COLO829 (cell line): ENCODE measurements at places on chromosomes 7 and 10.

GRCh38 chr7:114944745-114945625 lies 23.1 kb downstream of the MDFIC start:
- no peak for DNase-seq

GRCh38 chr10:124705817-124706461 lies 38.2 kb downstream of the FAM53B start:
- DNase-seq = no peak

DNA sequence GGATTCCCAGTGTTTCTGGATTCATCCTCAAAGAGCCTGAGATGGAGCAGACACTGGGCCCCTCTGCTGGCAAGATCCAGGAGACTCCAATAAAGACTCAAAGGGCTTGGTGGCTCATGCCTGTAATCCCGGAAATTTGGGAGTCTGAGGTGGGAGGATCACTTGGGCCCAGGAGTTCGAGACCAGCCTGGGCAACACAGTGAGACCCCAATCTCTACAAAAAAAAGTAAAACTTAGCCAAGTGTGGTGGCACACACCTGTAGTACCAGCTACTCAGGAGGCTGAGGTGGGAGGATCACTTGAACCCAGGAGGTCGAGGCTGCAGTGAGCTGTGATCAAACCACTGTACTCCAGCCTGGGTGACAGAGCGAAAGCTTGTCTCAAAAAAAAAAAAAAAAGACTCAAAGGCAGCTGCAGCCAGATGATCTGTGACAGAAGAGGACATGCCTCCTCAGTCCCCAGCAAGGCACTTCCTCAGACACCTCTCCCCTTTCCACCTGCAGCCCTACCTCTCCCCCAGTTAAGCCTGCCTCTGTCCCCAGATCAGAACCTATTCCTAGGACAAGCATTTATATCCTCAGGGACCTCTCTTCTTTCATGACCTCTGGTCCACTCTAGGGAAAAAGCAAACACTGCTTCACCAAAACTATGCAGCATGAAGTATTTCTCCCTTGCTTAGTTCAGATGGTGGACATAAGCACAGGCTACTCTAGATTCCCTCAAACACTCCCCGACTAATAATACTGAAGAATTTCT lies 27.9 kb downstream of the PDLIM1 start:
- DNase-seq = no peak

GRCh38 chr10:78383378-78384048 lies 349.9 kb downstream of the RPS24 start:
- DNase-seq = no peak

DNA sequence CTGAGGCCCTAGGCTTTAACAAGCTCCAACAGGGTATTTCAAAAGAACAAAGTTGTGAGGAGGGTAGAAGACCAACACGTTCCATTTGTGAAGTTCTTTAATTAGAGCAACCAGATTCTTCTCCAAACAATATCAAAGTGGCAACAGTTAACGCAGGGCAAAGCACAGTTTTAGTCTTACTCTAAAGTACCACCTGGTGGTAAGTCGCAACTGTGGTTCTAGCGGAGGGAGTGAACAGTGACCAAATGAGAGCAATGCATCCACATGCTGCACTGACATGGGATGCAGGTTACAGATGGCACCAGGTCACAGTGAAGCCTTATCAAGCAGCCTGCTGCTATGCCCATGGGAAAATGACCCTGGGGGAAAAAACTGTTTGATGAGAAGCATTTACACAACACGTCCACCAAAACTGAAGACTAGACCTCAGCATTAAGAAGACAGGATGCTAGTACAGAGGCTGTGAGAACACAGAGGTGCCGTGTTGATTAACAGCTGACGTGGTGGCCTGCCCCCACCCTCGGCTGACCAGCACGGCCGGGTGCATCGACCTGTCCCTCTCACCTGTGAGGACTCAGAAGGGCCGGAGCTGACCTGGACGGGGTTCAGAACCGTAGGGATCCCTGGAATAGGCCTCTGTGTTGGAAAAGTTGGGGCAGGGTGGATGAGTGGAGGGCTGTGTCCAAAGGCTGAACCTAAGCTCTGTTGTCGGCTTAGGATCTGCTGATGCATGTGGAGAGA lies 211.2 kb downstream of the GLI3 start:
- no peak for DNase-seq

- no peak for DNase-seq
These were observed 200.9 kb downstream of the GRM3 start for GRCh38 chr7:86844608-86845007.

DNA sequence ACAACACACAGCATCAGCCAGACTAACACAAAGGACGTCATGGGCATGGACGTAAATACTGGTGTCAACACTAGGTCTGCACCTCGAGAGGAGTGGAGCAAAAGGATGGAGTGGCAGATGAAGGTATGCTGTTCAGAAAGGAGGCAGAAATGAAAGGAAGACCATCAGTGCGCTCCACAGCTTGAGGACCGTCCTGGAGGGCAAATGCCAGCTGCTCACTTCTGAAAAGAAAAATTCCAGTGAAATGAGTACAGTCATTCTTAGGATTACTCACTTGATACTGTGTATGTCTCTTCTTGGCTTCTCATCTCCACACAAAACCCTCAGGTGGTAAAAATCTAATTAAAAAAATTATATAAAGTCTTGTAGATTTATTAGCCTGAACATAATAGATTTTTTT lies 44.8 kb downstream of the EGFR start:
- DNase-seq = no peak

- DNase-seq = no peak
These were observed 78.1 kb upstream of the TMEM196 start for GRCh38 chr7:19851504-19851903.

GRCh38 chr10:3820255-3820654 lies 35.2 kb upstream of the KLF6 start:
- no peak for DNase-seq

DNA sequence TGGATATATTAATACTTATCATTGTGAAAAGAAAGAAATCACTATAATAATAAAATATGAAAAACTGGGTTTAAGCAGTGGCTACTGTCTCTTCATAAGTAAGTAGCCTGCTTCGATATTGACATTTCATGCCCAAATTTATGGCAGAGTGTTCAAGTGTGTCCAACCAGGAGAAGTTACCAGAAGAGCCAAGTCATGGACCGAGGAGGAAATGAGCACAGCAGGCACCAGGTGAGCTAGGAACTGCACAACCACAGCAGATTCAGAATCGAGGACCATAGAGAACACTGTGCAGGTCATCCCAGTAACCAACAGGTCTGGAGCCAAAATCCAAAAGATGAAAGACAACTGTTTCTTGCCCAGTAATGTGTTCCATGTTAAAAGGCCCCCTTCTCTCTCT lies 79.9 kb upstream of the ABCB5 start:
- no peak for DNase-seq

DNA sequence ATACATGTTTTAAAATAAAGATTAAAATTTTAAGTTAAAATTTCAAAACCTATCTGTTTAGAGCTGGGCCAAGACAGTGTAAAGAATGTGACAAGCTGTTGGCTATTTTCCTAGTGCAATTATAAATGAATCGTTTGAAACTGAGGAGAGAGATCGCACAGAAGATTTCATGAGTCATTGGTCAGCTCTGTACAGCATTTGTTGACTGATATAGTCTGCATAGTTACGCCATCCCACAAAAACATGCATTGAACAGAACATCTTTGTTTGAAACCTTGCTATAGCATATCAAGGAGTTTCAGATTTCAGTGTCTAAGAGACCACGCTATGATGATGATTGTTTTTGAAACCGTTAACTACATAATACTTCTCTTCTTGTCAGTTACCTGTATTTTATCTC lies 1.3 kb upstream of the C10orf67 start:
- peak; percentile 78 for DNase-seq

DNA sequence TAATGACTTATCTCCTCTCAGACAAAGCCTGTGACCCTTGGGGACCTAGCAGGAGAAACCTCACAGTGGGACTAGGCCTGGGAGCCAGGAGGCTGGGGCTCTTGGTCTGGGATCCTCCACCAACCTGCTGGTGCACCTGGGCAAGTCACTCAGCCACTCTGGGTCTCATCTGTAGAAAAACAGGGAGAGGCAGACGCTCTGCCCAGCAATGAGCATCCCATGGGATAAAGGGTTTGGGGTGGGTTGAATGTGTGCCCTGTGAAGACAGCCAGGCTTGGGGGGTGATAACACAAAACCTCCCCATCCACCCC lies 81.6 kb downstream of the ZMIZ1 start:
- no peak for DNase-seq

- no peak for DNase-seq
These were observed 267.9 kb upstream of the TCERG1L start for GRCh38 chr10:131579251-131580071.

DNA sequence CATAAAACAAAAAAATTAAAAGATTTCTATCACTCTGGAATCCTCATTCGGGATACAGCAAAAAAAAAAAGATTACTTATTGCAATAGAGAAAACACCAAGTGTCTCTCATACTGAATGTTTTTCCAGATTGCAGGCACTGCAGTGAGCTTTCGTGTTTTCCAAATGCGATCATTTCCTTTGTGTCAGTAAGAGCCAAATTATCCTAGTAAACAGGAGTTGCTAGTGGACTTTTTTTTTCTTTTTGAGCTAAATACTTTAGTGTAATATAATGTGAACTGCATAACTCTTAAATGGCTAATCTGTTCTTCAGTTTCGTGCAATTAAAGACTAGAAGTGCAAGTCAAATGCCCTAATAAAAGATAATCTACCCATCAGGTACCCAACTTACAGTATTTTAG lies 44.4 kb upstream of the TOMM7 start:
- DNase-seq = no peak

GRCh38 chr7:119733127-119733879 lies 539.7 kb upstream of the KCND2 start:
- peak; percentile 3 for DNase-seq

DNA sequence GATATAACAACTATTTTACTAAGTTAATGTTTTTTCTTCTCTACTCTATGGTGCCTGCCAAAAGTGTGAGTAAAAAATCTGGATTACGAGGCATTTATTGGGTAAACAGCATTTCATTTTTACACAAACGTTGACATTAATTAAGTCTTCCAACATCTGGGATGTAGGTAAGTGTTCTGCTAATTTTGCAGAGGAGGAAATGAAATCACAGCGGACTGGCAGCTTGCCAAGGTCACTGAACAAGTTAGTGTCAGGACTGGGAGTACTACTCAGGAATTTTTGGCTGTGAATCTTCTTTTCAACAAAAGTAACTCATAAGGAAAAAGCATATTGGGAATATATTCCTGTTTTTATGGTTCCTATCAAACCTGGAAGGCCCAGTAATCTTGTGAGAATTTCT lies 612.1 kb upstream of the FZD8 start:
- DNase-seq = no peak

- DNase-seq = peak; percentile 36
These were observed 61.2 kb downstream of the NEURL1 start for GRCh38 chr10:103554488-103555324.

DNA sequence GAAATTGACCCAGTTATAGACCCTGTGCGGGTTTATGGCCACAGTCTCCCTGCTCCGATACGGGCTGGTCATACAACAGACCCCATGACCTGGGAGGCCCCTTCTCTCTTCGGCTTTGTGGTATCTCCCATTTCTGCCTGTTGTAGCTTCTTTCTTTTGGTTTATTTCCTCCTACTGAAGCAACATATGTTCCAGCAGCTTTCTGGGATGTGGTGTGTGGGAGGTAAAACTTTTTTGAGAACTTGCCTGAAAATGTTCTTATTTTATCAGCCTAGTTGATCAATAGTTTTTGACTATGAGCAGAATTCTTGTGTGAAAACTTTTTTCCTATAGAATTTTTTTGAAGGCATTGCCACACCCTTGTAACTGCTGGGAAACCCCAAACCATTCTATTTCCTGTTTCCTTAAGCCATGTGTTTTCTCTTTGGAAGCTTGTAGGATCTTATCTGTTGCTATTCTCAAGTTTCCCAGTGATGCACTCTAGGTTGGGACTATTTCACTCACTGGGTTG lies 80.0 kb downstream of the DAGLB start:
- DNase-seq = no peak

DNA sequence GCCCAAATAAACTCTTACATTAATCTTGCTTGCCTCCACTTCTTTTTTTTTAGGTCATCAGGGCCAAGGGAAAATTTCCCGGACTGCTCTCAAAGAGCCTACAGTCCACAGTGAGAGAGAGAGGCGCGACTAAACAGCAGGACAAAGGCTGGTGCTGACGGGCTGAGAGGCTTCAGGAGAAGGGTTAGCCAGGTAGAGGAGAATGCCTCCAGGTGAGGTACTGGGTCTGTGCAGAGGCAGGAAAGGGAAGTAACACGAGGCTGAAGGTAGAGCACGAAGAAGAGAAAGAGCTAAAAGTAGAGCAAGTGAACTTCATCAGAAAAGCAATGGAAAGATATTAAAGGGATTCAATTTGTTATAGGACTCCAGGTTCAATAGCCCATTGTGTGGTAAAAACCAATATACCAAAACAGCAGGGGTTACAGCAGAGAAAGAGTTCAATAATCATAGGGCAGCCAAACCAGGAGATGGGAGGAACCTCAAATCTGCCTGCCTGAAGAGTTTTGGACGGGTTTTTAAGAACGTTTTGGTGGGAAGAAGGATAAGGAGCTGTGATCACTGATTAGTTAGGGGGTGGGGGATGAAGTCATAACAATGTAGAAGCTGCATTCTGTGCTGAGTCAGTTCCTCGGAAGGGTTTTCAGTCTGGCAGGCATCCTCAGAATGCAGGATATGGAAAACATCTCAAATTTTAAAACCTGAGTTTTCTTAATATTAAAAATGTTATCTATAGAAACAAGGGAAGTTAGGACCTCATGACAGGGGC lies 171.5 kb downstream of the AKR1D1 start:
- DNase-seq = no peak

DNA sequence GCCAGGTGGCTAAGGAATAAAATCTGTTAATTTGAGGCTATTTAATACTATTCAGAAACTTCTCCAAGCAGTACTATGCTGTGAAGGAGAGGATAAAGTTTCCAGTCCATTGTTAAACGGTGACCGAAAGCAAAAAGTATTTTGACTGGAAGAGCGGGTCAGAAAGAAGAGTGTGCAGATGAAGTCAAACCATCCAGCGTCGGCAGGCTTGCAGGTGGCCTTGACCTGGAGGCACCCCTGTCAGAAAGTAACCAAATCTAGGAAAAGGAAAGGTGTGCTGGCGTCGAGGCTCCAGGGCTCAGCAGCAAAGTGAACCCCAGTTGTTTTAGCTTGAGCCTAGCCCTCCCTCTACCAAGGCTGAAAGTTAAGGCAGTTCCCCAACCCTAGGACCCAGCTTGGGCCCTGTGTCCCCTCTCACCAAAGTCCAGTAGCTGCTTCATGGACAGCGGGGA lies 544 bp downstream of the PDK4 start:
- no peak for DNase-seq

DNA sequence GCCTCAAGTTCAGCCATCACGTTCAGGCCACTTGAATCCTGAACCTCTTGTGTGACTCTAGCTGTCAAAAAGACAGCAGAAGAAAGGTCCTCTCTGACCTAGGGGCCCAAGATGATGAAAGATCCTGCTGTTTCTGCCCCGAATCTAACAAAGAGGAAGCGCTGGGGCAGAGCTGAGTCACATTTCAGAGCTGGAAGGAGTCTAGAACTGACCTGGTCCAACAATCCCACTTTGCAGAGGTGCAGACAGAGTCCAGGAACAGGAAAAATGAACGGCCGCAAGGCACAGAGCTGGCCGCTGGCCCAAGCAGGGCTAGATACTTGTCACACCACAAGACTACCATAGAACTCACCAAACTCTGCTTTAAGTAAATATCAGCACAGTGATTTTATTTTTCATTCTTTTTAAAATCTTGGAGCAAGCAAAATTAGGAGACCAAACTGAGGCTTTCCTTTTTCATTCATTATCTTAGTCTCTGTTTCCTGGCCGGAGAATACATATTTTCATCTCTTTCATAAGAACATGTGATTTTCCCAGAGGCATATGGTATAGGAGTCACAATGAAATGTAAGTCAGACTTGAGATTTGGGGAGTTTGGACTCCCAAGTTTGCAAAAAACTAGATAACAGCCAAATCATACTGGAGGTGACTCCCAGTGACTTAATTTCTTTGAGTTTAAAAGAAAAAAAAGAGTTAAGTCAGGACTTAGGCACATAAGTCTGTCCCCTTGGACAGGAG lies 52.8 kb downstream of the CHST15 start:
- no peak for DNase-seq
